ENCODE measurements at places on chromosomes 12 and 14.

DNA sequence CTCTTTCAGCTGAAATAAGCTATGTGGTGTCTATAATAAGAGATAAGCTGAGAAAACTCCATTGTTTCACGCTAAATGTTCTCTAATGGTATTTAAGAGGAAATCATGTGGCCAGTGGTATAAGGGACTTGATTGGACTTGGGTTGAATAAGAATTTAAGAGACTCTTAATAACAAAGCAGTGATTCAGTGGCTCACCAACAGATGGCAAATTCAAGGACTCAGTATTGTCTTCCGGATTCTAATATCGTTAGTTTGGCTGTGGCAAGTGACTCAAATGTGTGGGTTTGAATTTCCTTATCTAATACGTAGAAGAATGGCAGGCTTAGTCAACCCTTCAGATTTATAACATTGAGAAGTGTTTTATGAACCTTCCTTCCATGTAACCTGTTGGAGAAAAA is 49.1 kb upstream of the KCNH3 start:
- DNase-seq: no peak

DNA sequence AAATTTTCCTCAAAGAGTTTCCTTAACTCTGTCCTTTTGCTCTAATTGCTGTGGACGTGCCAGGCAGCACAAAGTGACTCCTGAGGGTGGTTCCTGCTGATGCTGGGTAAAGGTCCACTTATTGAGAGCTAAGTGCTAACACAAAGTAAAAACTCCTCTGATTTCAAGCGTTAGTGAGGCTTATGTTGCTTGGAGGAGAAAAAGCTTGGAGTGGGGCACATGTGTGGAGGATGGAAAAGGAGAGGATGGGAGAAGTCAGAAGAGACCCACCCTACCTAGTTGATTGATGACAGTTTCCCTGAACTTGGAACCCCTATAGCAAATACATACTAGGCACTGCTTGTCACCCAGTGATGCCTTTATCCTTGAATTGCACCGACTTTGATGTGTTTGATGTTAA is 10.1 kb upstream of the SLC11A2 start:
- no peak for DNase-seq

- DNase-seq: no peak
Measured at GRCh38 chr14:75996488-75996887, 10.9 kb downstream of the IFT43 start.

DNA sequence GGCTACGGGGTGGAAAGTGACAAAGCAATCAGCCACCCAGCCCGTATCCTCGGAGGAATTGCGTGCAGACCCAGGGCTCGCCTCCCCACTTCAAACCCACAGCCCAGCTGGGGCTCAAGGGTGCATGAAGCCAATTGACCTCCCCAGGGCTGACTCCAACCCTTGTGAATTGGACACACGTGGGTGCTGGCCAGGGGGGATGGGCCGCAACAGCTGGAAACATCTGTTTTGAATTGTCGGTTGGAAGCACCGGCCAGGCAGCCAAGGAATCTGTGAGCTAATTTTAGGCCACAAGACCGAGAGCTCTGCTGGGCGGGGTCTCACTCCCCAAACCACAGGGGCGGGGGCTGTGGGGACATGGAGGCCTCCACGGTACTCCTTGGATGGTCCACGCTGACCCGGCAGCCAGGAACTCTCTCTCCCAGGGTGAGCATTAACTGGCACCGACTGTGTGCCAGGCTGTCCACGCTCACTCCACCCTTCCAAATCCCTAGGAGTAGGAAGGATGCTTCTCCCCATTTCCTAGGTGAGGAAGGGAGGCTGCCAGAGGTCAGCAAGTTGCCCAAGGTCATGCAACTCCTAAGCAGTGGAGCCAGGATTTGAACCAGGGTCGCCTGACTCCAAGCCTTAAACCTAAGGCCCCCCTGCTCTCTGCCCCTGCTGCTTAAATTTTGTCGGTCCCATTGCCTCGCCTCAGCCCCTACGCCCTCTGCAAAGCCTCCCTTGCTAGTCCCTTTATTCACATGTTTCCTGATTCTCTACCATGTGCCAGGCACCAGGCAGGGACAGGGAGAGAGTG is 11.9 kb upstream of the TMEM119 start:
- DNase-seq: no peak

DNA sequence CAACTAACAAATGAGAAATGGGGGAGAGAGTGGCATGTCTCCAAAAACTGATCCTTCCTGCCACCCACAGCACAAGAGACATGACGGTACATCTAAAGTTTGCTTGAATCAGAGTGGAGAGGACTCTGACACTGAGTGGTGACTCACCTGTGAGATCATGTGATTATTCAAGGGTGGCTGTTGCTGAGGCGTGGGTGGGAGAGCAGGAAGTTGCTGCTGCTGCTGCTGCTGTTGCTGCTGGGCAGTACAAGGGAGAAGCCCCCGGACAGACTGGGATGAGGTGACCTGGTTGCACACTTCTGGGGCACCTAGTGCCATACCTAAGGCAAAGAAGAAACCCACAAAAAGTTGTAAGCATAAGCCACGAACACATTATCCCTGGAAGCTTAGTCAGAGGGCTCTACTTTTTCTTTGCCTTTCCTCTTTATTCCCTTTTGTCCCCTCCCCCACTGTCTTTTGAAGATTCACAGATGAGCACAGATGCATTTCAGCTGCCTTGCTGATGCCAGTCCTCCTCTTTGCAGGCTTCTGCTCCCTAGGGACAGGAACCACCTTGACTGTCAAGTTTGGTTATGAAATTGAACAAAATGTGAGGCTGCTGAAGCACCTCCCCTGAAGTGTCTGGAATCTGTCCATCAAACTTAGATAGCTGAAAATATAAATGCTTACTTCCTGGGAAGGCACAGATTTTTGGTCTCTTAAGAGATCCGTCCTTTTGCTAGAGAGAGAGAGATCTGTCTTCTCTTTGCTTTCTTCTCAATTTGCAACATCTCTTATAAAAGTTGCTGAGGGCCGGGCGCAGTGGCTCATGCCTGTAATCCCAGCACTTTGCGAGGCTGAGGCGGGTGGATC is 29.4 kb upstream of the STAC3 start:
- peak; percentile 78 for DNase-seq

All from stimulated activated CD8-positive, alpha-beta memory T cell treated with anti-CD3 and anti-CD28 coated beads, Interleukin-4, amount 100 ng/mL, for 48 hours (primary cell).